CD14-positive monocyte (primary cell): ENCODE measurements at places on chromosomes 2 and 18.

GRCh38 chr18:7735626-7736175 is 168.6 kb downstream of the PTPRM start:
- no peak for DNase-seq

DNA sequence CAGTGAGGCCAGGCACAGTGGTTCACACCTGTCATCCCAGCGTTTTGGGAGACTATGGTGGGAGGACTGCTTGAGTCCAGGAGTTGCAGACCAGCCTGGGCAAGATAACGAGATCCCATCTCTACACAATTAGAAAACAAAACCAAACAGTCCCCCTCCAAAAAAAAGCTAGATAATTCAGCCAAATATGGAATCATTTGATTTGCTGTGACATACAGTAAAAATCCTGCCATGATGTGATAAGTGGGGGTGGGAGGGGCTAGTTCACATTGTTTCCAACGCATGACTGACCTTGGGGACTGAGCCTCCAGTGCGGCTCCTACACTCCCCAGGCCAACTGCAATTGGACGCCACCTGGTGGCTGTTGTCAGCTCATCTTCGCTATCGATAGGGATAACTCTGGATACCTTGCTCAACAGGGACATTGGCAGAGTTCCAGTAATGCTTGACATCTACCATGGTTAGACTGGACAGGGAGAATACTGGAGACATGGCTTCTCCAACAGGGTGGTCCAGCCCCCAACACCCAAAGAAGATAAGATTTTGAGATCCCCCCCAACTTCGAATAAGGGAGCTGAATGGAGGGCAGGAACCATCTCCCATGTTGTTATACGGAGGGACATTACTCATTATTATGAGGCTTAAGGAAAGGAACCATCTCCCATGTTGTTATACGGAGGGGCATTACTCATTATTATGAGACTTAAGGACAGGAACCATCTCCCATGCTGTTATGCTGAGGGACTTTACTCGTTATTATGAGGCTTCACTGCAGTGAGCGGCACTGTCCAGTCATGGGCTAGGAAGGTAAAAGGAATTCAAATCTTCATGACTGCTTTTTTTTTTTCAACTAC is 135.9 kb downstream of the TGIF1 start:
- DNase-seq: peak; percentile 71

- no peak for DNase-seq
These were observed 435.6 kb upstream of the GYPC start for GRCh38 chr2:126220331-126220730.

- peak; percentile 27 for DNase-seq
These were observed 22.3 kb upstream of the ERICH2 start for GRCh38 chr2:170747921-170748320.

GRCh38 chr2:51846796-51847195 is 814.9 kb upstream of the NRXN1 start:
- DNase-seq: no peak

- DNase-seq: no peak
These were observed 60.8 kb upstream of the SPOPL start for GRCh38 chr2:138440759-138441158.

- peak; percentile 49 for DNase-seq
These were observed 217.1 kb downstream of the MREG start for GRCh38 chr2:215796140-215796855.

DNA sequence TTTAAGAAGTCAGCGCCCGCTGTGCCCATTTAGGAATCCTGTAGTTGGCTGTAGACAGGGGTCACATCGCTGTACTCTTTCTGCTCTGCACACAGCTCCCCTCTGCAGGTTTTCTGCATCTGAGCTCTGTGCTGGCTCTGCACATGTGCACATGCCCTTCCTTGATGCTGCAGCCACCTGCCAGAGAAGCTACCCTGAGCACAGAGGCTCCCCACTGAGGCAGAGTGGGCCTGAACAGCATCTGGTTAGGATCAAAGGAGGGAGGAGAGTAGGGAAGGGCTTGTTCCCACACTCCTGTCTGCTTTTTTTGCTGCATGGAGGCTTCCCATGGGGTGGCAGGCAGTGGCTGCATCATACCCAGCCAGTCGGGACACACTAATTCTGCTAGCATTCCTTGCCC is 238.9 kb downstream of the FHOD3 start:
- DNase-seq: no peak

- no peak for DNase-seq
These were observed 85.2 kb upstream of the ITGA4 start for GRCh38 chr2:181371782-181372645.

DNA sequence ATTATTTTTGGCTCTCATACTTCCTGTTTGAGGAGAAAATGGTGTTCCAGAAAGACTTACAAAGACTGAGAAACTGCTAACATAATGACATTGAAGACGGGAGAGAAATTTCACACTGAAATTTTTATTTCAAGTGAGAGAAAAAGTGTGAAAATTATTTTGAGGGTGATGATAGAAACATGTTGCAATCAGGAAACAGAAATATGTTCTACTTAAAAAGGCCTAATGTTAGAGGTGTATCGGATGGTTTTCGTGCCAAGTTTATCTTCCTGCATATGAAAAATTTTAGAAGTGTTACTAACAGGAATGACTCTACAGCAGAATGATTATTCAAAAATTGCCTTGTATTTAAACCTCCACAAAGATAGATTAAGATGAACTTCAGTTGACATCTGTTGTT is 50.5 kb downstream of the KCNE4 start:
- DNase-seq: no peak

DNA sequence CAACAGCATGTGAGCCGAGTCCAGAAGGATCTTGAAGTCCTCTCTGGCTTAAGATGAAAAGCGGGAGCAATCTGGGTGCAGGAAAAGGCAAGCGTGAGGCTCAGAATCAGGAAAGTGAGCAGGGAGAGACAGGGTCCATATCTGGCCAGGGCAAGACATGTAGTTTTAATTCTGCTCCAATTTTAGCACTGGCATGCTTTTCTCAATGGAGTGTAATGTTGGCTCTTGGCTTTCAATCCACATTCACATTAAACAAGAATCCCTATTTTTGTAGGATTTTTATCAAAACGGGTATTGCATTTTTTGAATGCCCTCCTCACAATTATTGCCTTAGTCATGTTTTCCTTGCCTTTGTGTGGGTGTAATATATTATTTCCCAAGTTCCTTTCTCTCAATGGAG is 6.0 kb downstream of the SPATA3 start:
- no peak for DNase-seq

DNA sequence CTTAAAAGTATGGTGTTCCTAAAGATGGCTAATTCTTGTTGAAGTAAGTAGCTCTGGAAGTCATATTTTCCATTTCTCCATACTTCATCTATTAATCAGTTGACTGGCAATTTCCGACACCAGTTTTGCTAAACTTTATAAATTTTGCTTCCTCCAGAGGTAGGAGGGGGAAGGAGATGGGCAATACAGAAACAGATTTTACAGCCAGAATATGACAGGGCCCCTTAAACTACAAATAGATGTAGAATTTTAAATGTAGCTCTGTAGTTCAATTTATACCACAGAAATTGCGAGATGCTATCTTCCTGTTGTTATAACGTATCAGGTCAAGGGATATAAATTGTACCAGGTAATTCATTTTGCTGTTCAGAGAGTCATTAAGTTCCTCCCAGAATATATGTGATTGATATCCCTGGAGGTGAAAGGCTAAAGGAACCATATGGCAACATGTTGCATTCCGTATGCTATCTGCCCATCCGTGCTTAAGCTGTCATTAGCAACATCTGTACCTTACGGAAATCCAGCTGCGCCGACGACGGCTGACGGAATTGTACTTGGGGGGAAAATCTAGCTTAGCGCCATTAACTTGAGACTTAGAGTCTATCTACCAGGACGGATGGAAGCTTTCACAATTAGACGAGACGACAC is 8.4 kb upstream of the NR4A2 start:
- peak; percentile 16 for DNase-seq

DNA sequence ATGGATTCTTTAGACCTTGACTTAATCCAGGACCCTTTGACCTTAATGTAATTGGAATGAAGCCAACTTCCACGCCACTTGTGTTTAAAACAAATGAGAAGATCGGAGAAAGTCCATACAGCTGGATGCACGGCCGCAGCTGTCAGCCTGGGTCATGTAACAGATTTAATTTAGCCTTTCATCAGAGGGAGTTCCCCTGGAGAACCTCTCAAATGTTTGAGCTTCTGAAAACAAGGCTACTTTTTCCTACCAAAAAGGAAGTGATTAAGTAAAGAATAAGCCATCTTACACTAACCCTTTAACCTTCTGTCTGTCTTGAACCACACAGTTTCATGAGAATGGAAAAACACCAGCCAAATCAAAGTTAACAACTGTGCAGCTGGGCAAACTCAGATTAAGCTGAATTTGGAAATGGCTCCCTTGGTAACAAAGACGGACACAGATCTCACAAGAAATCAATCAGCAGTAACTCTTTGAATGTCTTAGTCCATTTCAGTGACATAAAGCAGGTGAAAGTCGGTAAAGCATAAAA is 103.6 kb downstream of the DOCK10 start:
- DNase-seq: no peak

GRCh38 chr2:120866483-120867140 is 130.9 kb downstream of the GLI2 start:
- no peak for DNase-seq

DNA sequence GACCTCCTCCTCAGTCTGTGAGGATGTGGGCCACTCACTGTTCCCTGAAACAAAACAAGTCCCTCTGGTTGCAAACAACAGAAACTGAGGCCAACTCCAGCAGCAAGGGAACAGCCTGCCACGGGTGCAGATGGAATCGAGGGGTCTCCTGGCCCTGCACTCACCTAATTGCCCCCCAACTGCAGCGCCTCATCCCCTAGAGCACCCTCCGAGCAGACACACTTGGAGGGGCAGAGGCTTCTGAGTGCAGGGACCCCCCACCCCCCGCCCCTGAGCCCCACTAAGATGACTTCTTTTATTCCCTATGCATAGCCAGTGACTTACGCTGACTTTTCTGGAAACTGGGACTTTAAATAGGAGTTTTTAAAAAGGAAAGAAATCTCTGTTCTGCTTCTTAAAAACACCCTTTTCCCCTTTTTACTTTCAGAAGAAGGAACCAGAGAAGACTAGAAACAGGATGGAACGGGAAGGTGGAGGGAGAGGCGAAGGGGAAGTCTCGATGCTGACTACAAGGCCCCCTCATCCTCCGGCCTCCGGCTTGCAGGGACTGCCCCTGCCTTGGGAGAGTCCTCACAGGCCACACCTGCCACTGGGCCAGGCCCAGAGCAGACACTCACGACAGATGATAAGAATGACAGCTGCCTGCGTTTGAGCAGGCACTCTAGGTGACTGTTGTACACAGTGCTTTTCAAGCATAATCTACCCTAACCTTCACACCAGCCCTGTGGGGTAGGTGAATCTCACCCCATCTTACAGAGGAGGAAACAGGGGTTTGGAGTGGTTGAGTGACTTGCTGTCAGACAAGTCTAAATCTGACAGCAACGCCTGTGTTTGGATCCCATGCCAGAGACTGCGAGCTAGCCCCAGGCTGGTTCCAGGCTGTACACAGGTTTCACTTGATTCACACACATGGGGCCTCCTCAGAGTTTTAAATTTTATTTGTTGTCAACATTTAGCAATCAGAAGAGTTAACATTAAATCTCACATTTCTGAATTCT is 28.2 kb upstream of the BIN1 start:
- DNase-seq: peak; percentile 61

GRCh38 chr2:104200533-104201168 is 653.3 kb upstream of the POU3F3 start:
- DNase-seq: no peak
